ENCODE measurements at places on chromosomes 6 and 20.
A peak's percentile ranks its signal among the peaks of the same experiment; 100 is the strongest.

DNA sequence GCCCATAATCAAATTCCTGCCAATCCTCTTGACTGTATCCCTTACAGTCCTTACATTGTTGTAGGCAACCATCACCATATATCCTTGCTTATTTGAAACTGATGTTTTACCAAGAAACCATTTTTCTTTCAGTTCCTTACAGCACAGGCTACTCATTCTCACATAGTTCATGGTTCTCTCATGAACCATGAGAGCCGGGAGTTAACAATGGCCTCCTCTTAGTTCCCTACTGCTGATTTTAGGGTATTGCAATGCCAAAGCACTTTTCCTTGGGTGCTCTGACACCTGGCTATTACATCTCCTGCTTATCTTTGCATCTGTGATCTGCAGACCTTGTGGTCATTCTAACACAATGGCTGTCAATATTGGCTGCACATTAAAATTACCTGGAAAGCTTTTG, 133.4 kb downstream of the MYB start:
- no peak for DNase-seq

- DNase-seq = no peak
These were observed 320.2 kb upstream of the POU3F2 start for GRCh38 chr6:98514073-98514720.

DNA sequence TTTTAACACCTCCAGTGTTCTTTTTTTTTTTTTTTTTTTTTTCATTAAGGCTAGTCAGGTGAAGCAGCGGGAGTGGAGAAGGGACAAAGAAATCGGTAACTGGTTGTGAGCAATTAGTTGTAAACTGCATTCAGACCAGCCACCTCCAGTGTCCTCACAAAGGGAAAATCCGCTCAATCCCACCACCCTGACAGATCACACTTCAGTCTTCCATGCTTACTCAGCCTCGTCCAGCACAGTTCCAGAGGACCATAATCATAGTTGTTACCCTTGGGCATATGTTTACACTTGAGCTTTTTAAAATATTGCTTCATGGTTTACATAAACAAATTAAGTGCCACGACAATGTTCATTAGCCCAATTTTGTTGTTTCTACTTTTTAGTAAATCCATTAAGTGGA, 10.2 kb downstream of the DYNLRB1 start:
- DNase-seq = no peak

GRCh38 chr6:138647006-138647405, 126.6 kb upstream of the CCDC28A start:
- DNase-seq = peak; percentile 46

DNA sequence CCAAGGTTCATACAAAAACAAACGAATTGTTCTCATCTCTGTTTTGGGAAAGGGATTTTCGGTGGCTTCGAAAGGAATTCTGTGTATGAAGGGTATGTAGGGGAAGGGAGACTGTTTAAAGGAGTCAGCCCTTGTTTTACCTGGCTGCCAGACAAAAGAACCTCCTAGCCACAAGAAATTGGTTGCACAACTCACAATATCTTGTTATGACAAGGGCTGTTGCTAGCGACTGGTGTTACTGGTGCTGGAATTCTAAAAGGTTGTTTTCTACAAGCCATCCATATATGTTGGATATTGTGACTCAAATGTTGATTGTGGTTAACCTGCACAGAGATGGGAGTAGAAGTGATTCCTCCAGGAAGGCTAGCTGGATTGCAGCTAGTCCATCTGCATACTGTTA, 34.6 kb upstream of the CITED2 start:
- no peak for DNase-seq

DNA sequence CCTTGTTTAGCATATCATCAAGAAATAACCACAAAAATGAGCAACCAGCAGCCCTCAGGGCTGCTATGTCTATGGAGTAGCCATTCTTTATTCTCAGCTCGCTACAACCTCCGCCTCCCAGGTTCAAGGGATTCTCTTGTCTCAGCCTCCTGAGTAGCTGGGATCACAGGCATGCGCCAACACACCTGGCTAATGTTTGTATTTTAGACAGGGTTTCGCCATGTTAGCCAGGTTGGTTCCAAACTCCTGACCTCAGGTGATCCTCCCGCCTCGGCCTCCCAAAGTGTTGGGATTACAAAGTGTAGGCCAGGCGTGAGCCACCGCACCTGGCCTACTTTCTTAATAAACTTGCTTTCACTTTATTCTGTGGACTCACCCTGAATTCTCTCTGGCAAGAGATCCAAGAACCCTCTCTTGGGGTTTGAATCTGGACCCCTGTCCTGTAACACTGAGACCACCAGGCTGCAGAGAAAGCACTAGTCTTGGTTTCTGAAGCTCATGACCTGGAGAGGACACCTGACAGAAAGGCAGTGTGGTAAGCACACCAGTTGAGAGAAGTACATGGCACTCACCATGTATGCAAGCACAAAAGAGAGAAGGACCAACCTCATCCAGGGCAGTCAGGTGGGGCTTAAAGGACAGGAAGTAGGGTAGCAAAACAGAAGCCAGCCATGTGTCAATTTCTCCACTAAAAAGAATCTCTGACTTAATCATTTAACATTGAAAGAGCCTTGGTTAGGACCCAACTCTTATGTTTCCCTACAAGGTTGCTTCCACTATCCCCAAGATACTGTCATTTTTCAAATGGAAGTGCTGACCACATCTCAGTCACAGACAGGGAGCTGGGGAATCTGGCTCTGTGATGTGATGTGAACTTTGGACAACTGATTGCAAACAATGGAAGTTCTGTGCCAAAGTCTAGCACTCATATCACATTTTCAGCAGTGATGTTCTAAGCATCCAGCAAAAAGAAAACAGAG, 97.4 kb upstream of the DST start:
- DNase-seq = no peak

DNA sequence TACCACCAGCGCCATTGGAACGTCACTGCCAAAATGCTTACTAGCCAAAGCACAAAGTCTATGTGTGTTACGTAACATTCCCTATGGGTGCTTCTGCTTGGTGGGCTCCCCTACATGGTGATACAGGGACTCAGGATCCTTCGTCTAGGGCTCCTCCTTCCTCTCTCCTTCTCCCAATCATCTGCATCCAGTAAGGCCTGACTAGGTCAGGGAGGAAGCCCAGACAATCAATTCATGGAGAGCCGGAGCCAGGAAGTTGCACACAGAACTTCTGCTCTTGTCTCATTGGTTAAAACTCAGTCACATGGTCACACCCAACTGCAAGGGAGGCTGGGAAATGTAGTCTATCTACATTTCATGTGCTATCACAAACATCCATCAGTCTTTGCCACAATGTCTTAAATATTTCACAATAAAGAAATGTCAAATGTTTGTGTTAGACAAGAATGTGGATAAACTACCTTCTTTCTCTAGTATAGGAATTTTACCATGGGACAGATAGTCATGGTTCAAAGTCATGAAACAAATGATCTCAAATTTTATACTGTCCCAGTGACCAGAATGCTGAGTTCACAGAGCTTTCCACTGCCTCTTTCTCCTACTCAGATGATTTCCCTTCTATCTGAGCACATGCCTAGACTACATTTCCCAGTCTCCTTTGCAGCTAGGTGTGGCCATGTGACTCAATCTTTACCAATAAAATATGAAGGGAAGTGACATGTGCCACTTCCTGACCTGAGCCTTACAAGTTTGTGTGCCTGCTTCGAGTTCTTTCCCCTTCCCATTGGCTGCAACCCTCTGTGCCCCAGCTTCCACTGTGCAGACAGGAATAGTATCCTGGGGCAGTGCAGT, 9.3 kb upstream of the KCNK15 start:
- DNase-seq = peak; percentile 88

GRCh38 chr6:126181890-126182289, 158.0 kb upstream of the CENPW start:
- DNase-seq = no peak

DNA sequence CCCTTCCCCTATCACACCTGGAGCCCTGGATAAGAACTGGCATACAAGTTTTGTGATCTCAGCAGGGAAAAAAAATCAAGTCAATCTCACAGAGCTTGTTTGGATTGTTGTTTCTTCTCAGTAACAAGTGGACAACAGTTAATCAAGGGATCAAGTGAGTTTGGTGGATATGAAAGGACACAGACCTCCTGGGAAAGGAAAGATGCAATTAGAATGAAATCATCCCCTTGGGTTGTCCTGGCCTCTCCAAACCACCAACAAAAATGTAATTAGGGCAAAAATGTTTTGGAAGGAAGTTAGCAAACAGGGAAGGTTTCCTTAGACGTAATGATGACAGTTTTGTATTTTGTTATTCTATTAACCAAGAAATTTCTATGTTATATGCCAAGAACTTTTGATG, 99.1 kb upstream of the PRDM1 start:
- no peak for DNase-seq
